ENCODE measurements at places on chromosomes 5 and 9.

GRCh38 chr9:68739621-68740174, 34.7 kb downstream of the PIP5K1B start:
- DNase-seq: no peak

GRCh38 chr5:122929980-122930379, 84.6 kb downstream of the SNX24 start:
- DNase-seq: no peak

DNA sequence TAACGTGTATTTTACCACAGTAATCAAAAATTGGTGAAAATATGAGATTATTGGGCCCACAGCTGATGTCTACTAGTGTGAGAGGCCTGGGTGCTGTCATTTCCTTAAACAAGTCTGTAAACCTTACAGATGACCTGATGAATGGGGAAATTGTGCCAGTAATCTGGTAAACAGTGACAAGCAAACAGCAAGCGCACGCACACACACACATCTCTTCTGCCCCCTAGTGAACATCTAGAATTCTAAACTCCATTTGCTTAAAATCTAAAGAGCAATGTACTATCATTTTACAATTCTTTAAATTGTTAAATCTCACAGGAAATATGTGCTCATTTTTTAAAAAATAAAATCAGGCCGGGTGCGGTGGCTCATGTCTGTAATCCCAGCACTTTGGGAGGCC, 7.5 kb upstream of the RAPGEF1 start:
- no peak for DNase-seq

GRCh38 chr9:103193992-103194391, 198.9 kb downstream of the CYLC2 start:
- DNase-seq: no peak

GRCh38 chr9:120242116-120242811, 337.7 kb downstream of the CDK5RAP2 start:
- DNase-seq: no peak

DNA sequence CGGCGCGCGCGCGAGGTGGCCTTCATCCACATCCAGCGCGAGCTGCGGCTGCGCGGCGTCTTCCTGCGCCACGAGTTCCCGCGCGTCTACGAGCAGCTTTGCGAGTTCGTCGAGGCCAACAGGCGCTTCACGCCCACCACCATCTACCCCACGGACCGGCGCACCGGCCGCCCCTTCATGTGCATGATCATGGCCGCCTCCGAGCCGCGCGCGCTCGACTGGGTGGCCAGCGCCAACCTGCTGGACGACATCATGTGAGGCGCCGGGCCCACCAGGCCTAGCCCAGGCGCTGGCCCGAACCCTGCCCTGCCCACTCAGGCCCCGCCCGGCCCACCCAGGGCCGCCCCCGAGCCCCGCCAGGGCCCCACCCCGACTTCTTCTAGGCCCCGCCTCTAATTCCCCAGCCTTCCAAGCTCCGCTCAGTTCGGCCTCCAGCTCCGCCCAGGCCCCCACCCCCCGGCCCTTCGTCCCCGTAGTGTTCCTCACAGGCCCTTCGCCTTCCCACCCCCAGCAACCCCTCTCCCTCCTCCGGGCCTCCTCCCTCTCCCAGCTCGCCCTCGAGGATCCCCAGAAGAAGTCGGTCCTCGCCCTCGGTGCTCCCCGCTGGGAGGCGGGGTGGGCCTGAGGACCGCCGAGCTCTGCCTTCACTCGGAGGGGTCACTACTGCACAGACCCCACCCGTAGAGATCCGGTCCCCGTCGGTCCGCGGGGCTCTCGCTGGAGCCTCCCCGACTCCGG, 2.0 kb upstream of the PHPT1 start:
- DNase-seq: no peak
